ENCODE measurements at places on chromosomes 1 and 21.
A peak's percentile ranks its signal among the peaks of the same experiment; 100 is the strongest.

DNA sequence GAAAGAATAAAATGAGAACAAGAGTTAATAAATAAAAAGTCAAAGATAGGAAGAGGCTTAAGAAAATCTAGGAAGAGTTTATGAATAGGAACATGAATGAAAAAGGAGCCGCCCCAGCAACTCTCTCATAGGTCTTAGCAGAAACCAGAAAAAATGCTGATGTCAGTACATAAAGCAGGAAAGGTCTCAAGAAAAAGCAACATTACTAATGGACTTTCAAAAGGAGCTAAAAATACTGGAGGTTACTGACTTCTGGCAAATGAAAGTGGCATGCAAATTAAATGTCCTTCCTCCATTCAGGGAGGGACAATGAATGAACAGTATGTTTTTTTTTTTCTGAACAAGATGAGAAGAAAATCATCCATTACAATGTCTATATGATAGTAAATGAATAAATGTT is 387.6 kb downstream of the BRINP2 start:
- no peak for DNase-seq

DNA sequence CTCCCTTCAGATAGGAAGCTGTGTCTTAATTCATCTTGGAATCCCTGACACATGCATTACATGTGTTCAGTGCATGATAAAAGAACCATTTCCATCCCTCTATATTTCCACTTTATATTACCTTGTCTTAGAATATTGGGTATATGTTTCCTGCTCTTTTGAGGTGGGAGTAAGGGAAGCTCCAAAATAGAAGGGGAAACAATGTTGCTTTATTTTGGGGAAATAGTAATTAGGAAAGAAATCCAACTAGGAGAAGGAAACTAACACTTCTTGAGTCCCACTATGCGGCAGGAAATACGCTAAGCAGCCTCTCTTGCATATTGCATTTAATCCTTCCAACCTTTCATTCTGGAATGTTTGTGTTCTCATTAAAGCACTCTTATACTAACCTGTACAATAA is 89.4 kb upstream of the VAV3 start:
- no peak for DNase-seq

DNA sequence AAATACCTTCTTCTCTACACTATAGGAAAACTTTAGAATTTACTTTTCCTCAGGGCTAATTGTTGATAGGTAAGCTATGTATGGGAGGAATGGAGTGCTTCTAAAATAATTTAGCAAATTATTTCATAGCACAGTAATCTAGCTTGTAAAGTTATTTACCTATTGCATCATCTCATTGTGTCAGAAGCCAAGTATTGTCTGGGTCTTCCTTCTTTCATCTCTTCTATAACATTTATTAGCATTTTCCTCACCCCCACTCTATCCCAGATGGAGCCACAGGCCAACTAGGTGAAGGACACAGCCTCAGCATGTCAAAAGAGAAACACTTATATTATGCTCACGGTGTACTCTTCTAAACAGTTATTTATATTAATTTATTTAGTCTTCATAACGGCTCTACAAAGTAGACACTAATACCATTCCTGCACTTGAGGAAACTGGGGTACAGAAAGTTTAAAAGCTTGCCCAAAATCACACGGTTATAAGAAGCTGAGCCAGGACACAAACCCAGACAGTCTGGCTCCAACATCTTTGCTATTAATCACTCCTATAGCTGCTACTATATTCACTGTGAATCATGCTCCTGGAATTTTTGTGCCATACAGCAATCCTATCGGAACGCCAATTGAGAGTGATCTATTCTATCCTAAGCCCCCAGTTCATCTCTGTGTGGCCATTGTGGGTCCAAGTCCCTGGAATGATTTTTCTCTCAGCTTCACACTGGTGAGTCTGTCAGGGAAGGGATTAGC is 43.1 kb downstream of the OR10J5 start:
- DNase-seq, result no peak

DNA sequence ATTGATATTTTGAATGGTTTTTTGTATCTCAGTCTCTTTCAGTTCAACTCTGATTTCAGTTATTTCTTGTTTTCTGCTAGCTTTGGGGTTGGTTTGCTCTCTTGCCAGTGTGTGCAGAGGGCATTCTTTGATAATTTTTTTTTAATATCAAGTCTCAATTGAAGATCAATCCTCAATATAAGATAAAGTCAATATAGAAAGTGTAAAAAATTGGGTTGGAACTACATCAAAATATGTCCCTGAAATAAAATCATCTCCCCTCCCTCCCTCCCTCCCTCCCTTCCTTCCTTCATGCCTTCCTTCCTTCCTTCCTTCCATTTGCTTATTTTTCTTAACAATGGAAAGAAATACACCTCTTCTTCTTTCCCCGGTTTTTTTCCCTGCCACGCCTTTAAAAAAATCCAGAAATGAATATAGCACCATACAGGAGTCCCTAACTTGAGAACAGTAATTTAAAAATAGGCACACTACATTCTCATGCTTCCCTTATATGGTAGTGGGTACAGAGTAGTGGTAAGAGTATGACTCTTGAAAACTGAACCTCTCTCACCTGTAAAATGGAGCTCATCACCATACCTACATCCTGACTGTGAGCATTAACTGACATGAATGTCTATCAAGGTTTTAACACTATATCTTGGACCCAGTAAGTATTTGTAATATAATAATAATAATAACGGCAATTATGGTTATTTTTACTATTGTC is 221.9 kb downstream of the GIPC2 start:
- DNase-seq, result no peak

GRCh38 chr1:20574686-20575540 is 14.0 kb upstream of the CDA start:
- DNase-seq, result peak; percentile 85

GRCh38 chr1:89587729-89588161 is 45.2 kb upstream of the LRRC8C start:
- DNase-seq, result no peak

DNA sequence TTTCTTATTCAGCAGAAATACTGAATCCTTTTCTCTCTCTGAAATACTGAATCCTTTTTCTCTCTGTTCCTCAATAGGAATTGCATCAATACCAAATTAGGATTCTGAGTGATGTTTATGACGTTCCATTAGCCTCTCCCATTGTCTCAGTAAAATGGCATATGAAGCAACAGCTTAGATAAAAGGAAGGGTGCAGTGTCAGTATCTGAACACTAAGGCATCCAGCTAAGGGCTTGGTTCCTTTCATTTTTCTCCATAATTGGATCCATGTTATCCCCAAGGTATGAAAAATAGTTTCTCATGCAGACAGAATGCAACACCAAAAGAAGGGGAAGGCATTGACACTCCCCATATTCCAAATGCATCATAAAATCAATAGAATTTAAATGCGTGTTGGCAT is 61.5 kb upstream of the RAVER2 start:
- DNase-seq, result no peak

DNA sequence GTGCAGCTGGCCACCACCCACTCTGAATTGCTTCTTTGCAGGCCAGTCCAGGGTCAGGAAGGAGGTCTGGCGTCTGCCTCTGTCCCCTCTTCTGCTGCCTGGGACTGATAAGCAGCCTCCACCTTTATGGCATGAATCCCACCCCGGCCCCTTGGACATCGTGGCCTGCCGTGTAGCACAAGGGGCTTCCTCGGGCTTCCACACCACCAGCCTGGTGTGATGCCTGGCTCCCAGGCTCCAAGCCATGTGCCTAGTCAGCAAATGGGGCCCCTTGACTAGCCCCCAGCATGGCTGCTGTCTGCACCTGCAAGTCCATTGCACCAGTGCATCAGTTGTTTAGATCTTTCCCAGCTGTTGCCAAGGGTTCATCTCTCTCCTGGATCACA is 9.9 kb upstream of the ARF1 start:
- DNase-seq, result no peak

DNA sequence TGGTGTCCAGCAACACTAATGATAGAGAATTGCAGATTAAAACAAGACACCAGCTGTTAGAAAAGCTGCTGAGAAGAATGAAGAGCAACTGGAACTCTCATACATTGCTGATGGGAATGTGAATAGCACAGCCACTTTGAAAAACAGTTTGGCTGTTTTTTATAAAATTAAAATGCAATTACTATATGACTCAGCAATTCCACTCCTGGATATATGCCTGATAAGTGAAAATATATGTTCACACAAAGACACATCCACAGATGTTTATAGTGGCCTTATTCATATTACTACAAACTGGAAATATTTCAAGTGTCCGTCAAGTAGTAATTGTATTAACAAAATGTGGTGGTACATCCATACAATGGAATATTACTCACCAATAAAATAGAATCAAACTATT is 99.7 kb upstream of the HAO2 start:
- DNase-seq, result no peak

- peak; percentile 61 for DNase-seq
Measured at GRCh38 chr1:28602536-28603439, 10.7 kb downstream of the RAB42 start.

All from nephron progenitor cell (in vitro differentiated cells).